Stimulated activated CD8-positive, alpha-beta memory T cell treated with anti-CD3 and anti-CD28 coated beads, Interleukin-4, amount 100 ng/mL, for 1 hour (primary cell): ENCODE measurements at places on chromosomes 7 and 10.

DNA sequence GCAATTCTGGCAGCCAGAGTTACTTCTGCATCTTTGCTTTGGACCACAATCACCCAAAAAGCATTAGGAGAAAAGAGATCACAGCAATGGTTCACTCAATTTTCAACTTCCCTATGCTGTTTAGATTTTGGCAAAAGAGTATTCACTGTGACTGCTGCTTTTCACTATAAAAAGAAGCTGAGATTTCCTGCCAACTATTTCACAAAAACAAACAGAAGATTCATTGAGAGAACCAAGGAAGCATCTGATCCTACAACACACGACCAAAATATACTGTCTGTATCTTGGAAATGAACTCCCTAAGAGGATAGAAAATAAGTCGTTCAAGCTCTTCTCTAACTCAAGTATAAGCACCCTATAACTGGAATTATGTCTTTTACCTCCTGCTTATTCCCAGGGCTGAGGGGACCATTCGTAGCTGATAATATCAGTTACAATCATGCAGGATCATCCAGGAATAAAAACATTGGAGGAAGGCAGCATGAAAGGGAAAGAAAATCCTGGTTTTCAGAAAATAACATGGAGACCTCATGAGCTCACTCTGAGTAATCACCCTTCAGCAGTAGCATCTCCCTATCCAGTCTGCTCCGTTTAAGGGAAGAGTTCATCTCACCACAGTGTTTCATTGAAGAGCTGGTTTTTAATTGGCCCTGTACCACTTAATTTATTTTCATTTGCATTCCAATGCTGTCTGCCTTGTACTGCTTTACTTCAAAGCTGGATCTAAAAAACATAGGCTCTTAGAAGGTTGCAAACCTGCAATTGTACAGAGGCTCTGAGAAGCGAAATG is 256.2 kb downstream of the PAXIP1 start:
- no peak for DNase-seq

DNA sequence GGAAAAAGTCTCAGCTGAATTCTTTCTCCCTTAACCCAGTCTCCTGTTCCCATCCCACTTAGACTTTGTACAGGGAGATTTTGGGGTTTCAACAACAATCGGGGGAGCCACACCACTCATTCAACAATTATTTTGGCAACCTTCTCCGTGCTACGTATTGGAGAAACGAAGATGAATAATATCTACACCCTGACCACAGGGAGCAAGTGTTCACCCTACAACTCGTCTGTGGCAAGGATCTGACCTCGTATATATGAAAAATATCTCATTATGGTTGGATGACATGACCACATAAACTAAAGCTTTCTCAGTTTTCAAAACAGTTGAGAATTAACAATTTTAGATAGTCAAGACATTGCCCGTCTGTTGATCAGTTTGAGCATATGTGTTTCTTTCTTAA is 302.1 kb downstream of the CACNA2D1 start:
- DNase-seq = no peak

DNA sequence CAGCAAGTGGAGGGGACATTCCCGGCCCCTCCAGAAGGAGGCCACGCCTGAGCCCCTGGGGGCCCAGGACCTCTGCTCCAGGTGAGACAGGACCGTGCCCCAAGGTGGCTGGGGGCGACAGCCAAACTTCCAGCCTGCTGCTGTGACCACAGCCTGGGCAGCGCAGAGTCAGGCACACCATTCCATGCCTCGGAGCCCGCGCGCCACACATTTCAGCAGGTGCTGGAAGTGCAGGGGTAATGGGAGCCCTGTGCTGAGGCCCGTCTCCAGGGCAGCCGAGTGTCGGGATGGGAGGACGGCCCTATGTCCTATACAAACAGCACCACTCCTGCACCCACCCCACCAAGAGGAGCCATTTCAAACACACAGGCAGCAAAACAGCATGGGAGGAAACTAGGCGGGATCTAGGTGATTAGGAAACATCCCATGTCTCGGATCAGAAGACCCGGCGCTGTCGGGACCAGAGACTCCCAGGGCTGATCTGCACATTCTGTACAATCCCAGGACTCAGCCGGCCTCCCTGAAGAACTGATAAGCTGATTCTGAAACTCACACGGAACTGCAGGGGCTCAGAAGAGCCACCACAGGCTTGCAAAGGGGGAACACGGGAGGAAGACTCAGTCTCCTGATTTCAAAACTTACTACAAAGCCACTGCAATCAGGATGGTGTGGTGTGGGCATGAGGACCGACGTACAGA is 272.3 kb downstream of the ELFN1 start:
- DNase-seq = no peak

GRCh38 chr7:105153531-105153930 is 139.5 kb downstream of the KMT2E start:
- DNase-seq = no peak

DNA sequence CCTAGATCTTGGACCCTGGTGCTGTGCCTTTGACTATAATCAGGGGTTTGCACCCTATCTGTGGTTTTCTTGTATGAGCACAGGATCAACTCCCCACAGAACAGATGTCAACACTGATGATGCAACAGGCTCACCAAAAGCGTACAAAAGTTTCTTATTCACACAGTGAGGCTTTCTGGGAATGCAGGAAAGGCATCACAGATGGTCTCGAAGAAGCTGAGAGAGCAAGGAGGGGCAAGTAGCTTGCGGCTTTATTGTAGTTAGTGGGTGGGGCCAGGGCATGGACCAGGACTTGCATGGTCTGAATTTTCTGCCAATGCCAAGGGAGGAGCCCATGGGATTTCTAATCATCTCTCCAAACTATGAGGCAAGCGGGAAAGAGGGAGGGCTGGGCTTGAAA is 46.2 kb downstream of the SEC61G start:
- DNase-seq = no peak

GRCh38 chr7:47470567-47471357 is 111.1 kb downstream of the TNS3 start:
- DNase-seq = no peak

DNA sequence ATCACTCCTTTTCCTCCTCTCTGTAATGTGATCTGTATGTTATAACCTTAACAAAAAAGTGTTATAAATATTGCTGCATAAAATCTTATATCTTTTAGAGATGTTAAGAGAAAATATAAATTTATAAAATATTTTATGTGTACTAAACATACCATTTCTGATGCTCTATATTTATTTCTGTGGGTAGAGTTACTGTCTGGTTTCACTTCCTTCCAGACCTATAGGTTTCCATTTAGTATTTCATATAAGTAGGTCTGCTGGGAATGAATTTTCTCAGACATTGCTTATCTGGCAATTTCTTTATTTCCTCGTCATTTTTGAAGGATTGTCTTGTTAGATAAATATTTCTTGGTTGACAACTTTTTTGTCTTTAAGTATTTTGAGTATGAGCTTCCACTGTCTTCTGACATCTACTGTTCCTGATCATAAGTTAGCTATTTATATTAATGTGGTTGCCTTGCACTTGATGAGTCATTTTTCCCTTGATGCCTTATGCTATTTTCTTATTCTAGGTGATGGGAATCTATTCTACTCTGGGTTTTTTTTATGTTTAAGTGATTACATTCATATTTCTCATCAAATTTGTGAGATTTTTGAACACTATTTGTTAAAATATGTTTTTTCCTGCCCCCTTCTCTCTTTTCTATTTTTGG is 11.2 kb upstream of the THSD7A start:
- DNase-seq = no peak

- peak; percentile 70 for DNase-seq
Observed at GRCh38 chr7:1503816-1504775, at the start of gene INTS1. INTS1 (minus strand) TSS chr7:1504389; CDS start chr7:1503960, 429 bp downstream.

GRCh38 chr10:17516376-17516775 is 62.0 kb upstream of the ST8SIA6 start:
- no peak for DNase-seq

DNA sequence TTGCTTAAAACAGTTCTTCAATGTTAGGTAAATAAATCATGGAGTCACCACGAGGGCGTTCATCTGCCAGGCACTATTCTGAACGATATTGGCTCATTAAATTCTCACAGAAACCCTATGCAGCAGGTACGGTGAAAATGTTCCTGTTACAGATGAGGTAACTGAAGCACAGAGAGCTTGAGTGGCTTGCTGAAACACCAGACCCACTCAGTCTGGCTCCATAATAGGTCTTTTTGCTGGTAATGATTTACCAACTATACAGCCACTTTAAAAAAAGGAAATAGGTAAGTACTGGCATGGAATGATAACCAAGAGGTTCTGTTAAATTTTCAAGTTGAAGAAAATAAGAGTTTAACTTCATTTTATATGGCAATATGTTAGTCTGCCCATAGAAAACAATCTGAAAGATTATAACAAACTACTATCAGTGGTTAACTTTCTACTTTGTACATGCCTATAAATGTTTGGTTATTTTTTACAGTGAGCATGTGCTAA is 1.3 kb upstream of the TM9SF3 start:
- DNase-seq = no peak

GRCh38 chr7:106114716-106115383 is 2.7 kb upstream of the SYPL1 start:
- DNase-seq = peak; percentile 9
